ENCODE measurements at places on chromosomes 3 and 15.

- DNase-seq = no peak
Measured at GRCh38 chr3:141915016-141915415, 38.6 kb downstream of the ATP1B3 start.

DNA sequence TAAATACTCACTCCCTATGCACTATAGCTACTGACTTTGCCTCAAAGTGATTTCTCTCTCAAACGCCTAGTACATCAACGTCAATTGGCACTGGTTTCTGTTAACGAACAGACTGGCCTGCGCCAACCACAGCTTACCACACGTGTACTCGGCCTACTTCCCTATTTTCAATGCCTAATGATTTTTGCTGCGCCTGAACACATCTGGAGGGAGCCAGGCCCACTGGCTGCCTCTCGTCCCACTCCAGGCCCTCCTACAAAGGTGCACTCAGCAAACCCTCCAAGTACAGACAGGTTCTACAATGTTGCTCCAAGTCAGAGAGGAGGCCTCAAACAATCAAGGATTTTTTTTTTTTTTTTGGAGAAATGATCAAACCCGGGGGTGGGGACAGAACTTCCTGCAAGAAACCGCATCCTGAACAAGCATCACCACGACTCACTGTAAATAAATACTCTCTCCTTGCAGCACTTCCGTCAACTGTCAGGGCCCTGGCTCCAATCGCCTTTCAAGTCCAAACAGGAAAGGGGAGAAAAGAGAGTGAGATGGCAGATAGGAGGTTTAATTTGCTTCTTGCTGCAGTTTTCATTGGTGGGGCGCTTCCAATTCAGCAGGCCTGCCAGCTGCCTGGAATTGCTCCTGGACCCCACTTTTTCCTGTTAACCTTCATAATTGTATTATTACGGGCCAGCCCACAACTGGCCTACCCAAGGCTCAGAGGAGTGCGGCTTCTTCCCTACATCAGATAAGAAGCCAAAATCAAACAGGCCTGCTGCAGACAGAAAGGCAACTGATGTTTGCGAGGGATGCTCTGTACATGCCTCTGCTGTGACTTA, 139.3 kb downstream of the FOXP1 start:
- peak; percentile 35 for DNase-seq

GRCh38 chr15:80052597-80053304, 6.7 kb upstream of the ZFAND6 start:
- no peak for DNase-seq

GRCh38 chr3:66480666-66481065, 20.2 kb downstream of the LRIG1 start:
- DNase-seq = no peak

- no peak for DNase-seq
Measured at GRCh38 chr3:22353126-22353525, 602.1 kb upstream of the ZNF385D start.

DNA sequence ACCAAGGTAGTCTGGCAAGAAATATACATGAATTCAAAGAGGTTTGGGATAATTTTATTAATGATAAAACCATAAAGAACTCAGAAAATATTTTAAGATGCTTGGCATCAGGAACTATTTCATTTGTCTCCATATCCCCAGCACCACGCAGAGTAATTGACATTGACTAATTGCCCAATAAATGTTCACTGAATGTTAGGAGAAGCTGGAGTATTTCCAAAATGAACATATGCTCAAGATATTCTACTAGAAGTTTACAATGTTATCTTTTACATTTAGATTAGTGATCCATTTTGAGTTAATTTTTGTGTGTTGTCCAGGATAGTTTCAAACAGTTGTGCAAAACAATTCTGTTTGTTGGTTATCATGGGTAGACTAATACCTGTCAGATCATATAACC, 298.8 kb upstream of the CTDSPL start:
- DNase-seq = no peak

- no peak for DNase-seq
Measured at GRCh38 chr3:172279191-172279640, 169.0 kb downstream of the GHSR start.

DNA sequence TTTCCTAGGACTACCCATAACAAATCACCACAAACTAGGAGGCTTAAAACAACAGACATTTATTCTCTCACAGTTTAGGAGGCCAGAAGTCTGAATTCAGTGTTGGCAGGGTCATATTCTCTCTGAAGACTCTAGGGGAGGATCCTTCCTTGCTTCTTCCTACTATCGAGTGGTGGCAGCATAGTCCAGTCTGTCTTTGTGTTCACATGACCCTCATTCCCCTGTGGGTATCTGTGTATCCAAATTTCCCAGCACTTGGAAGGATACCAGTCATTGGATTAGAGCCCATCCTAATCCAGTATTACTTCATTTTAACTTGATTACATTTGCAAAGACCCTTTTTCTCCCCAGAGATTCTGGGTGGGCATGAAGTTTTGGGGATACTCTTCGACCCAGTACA, 63.8 kb downstream of the GMPS start:
- no peak for DNase-seq

DNA sequence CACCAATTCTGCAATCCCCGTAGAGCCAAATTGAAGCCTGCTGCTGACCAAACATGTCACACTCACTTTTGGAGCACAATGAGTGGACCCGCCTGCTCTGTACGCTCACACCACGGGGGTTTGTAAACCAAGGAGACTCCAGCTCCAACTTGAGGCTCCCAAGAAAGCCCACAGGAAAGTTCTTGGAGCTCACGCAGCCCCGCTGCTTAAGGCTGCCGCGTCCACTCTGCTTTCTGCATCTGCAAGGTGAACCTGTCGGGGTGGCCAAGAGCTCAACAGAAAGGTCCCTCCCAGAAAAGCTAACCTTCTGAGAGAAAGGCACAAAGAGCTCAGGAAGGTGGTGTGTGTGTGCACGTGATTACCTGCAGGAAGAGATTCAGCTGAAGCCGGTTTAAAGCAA, 94.9 kb downstream of the PCSK6 start:
- no peak for DNase-seq

GRCh38 chr3:38117748-38118420, 19.0 kb downstream of the ACAA1 start:
- peak; percentile 63 for DNase-seq

DNA sequence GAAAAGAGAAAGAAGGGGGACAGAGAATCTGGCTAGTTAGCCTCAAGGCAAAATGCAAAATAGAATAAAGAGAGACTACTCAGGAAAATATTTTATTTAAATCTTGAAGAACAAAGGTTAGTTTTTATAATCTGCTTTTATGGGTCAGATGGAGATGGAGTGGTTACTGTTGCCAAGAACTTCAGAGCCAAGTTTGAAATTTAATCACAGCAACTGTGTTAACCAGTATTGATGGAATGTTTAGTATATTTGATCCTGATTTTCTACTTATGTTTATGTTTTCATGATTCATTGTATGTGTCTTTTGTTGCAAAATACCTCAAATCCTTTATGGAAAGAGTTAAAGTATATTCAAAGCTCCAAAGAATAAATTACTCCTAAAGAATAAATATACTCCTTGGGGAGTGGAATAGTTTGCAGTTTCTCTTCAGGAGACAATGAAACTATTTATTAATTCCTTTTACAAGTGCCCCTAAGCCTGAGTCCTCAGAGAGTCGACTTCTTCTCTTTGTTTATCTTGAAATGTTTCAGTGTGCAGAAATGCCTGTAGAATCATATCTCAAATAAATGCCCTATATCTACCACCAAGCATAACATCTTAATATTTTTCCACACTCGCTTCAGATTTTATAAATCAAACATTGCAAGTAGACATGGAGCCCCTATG, 60.9 kb upstream of the THSD4 start:
- no peak for DNase-seq

GRCh38 chr15:49101536-49101935, 53.9 kb downstream of the COPS2 start:
- no peak for DNase-seq
